ENCODE measurements at places on chromosomes 7 and 10. TPM values are rescaled to one million over a fixed set of nuclear protein-coding genes. Genes with fewer than 3 reads are reported as not detected.
A peak's percentile ranks its signal among the peaks of the same experiment; 100 is the strongest.

Gene PTF1A
- not detected for total RNA-seq

Gene ASCC1
- total RNA-seq: 29.0 TPM

Gene MINPP1
- total RNA-seq: 13.3 TPM

Gene ARHGAP22
- 6.3 TPM for total RNA-seq

Gene SFRP5
- total RNA-seq: 31.6 TPM

Gene DDC
- total RNA-seq: not detected

Gene LRIT2
- not detected for total RNA-seq

- peak; percentile 94 for DNase-seq
Observed at GRCh38 chr10:87861566-87861952, 1.8 kb downstream of the KLLN start.

DNA sequence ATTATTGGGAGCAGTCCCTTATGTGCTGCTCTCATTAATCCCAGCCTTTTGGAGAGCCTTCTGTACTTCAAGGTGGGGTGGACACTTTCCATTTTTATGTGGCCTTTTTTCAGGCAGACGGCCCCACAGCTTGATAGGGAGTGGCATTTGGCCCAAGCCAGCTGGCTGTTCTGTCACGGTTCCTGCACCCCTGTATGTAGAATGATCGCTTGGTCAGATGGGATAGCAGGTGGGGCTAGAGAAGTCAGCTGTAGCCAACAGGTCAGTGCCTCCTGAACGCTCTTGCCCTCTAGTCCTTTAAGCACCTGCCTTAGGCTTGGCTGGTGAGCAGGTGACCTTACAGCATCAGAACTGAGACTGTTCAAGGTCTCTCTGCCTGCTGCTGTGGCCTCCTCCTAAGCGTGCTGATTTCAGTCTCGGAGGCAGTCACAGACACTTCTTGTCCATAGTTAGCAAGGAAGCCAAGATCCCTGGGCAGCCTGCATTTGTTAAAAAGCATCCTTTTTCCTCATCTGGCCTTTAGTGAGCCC lies 95.3 kb downstream of the LRRC4 start:
- DNase-seq: no peak

GRCh38 chr7:136528329-136528728 lies 340.1 kb upstream of the CHRM2 start:
- DNase-seq: no peak

GRCh38 chr7:89002981-89003956 lies 207.7 kb upstream of the TEX47 start:
- DNase-seq: no peak

GRCh38 chr7:40899151-40899550 lies 764.3 kb downstream of the SUGCT start:
- DNase-seq: no peak

GRCh38 chr7:144787127-144787526 lies 48.7 kb downstream of the TPK1 start:
- DNase-seq: no peak

- DNase-seq: no peak
Observed at GRCh38 chr7:25260862-25261494, 32.7 kb upstream of the NPVF start.

DNA sequence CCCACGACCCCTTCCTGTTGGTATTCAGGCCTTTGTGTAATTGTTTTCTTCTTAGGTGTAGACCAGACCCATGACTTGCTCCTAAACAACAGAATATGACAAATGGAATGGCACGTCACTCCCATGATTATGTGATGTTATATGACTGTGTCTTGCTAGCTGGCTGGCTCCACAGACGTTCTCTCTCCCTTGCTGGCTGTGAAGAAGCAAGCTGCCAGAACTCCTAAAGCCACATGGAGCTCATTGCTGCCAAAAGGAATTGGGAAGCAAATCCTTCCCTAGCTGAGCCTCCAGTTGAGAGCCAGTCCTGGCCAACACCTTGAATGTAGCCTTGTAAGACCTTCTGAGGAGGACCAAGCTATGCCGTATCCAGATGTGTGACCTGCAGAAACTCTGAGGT lies 74.2 kb downstream of the RAB18 start:
- no peak for DNase-seq

- no peak for DNase-seq
Observed at GRCh38 chr7:67496589-67496988, 500.0 kb downstream of the TYW1 start.
